ENCODE measurements at places on chromosomes 6 and 20.

DNA sequence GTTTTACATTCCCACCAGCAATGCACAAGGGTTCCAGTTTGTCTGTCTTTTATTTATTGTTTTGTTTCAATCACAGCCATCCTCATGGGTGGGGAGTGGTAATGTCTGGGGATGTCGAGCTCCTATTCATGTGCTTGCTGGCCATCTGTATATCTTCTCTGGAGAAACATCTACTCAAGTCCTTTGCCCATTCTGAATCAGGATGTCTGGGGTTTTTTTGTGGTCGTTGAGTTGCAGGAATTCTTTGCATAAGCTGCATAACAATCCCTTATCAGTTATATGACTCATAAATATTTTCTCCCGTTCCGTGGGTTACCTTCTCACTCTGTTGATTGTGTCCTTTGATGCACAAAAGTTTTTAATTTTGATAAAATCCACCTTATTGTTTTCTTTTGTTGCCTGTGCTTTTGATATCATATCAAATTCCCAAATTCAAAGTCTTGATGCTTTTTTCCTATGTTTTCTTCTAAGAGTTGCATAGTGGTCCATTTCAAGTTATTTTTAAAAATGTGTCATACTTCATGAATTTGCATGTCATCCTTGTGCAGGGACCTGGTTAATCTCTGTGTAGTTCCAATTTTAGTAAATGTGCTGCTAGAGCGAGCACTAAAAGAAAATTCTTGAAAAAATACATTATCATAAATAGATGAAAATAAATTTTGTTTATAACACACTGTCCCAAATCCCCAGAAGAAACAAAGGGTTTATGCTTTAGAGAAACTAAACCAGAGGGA, 54.9 kb upstream of the PDE10A start:
- no peak for DNase-seq

GRCh38 chr20:25274891-25275812, 27.3 kb downstream of the PYGB start:
- no peak for DNase-seq

- DNase-seq: no peak
Observed at GRCh38 chr20:35027301-35027700, 65.3 kb downstream of the TRPC4AP start.

- DNase-seq: no peak
Observed at GRCh38 chr20:1905693-1906092, 10.5 kb downstream of the SIRPA start.

GRCh38 chr20:63612276-63612931, 14.5 kb downstream of the GMEB2 start:
- no peak for DNase-seq

DNA sequence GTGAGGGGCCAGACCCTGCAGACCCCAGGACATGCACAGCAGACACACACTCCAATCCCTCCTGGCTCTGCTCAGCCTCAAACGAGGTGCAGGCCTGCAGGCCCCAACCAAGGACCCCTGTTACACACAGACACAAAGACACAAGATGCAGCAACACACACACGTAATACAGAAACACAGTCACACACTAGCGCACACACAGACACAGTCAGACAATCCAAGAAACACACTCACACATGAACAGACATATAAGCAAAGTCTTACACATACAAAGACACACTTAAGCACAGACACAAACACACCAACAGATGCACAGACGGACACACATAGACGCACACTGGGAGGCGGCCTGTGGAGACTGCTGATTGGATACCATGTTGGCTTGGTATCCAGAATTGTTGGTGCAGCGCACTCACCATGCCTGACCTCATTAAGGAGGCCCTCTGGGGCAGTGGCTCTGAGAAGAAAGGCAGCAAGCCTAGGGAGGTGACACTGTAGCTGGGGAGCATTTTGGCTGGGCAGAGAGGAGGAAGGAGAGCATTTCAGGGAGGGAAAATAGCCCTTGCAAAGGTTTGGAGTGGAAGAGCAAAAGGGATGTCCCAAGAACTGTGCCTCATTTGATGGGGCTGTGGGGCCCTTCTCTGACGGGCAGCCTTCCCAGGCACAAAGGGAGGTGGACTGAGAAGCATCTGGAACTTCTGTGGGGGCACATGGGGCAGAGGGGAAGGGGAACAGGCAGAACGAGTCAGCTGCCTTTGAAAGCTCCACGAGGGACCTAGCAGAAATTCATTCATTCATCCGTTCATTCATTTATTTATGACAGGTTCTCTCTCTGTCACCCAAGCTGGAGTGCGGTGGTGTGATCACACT, 1.4 kb upstream of the HSPA12B start:
- DNase-seq: no peak

Measured in CD4-positive, alpha-beta T cell treated with Interleukin-10 for 1 hour (primary cell).